ENCODE measurements at places on chromosomes 6 and 20.

GRCh38 chr20:61930776-61931475 lies 134.8 kb downstream of the TAF4 start:
- DNase-seq, result no peak

- DNase-seq, result no peak
Observed at GRCh38 chr6:7868926-7869325, 41.7 kb downstream of the TXNDC5 start.

GRCh38 chr6:52511163-52511562 lies 65.7 kb downstream of the TRAM2 start:
- no peak for DNase-seq

GRCh38 chr6:42264162-42264851 lies 46.6 kb upstream of the MRPS10 start:
- DNase-seq, result no peak

- DNase-seq, result peak; percentile 41
Observed at GRCh38 chr6:134814076-134814695, 135.7 kb downstream of the ALDH8A1 start.

- no peak for DNase-seq
Observed at GRCh38 chr6:158978757-158979156, 21.2 kb downstream of the RSPH3 start.

DNA sequence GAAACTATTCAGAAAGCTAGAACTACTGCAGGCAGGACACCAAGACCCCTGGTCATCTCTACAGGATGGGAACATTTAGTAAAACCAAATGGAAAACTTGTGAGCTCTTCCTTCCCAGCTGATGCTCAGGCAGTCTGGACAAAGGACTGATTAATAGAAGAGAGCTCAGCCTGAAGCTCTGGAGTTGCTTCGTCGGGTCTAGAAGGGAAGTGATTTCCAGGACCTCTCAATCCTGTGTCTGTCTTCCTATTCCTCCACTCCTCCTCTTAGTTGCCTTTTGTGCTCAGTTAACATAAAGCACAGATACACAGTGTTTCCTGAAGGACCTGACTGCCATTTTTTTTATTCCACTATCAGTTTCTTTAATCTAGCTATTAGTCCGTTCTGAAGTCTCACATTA lies 54.2 kb downstream of the SLC35F1 start:
- DNase-seq, result no peak

GRCh38 chr6:142935553-142936517 lies 9.1 kb downstream of the HIVEP2 start:
- DNase-seq, result no peak

- DNase-seq, result no peak
Observed at GRCh38 chr6:26624557-26624956, 27.8 kb downstream of the ABT1 start.

DNA sequence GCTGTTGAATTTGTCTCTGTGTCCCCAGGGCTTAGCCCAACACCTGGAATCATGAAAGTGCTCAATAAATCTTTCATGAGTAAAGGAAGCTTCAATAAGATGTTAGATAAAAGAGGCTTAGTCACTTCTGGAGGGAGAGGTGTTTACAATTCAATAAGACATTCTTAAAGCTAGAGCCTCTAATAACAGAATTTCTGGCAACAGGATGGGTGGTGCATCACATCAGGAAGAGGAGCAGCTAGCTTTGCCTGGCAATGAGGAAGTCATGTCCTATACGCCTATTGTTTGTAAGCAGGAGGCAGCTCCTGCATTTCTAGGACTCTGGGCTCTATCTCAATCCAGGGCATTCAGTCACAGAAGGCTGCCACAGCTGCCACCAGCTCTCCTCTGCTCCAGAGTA lies 638.5 kb downstream of the EPM2A start:
- no peak for DNase-seq

- no peak for DNase-seq
Observed at GRCh38 chr6:12875051-12875450, 158.5 kb downstream of the PHACTR1 start.

Data from NCI-H460 (cell line).